ENCODE measurements at places on chromosomes 4 and X.

DNA sequence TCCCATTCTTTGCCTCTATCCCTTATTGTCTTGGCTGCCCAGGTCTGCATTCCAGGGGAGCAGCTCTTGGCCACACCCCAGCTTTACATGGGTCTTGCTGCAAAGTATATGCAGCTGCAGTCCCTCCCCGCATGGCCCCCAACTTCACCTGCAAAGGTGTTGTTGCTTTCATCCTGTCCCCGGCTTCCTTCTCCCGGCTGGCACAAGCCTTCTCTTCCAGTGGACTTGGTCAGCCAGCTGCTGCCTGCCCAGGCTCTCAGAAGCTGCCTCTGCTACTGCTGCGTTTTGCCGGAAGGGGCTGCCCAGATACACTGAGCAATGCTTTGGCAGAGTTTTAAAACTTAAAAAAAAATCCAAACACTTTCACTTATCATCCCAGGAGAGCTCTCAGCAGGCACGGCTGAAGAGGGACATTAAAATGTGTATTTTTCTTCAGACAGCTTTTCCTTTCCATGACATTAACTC, 121.2 kb upstream of the PDLIM3 start:
- no peak for DNase-seq

DNA sequence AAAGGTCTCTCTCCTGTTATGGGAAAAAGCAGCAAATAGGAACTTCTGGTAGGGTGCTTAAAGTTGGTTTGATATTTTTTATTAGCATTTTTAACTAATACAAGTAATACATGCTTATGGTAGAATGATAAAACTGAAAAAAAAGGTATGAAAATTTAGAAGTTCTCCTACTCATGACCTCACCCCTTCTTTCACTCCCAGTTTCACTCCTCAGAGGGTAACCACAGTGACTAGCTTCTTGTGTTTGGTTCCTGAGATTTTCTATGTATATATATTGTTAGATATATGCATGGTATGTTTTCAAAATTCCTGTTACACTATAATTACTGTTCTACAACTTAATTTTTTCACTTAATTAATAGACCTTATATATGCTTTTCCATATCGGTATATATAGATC, 66.5 kb downstream of the AR start:
- DNase-seq = no peak

DNA sequence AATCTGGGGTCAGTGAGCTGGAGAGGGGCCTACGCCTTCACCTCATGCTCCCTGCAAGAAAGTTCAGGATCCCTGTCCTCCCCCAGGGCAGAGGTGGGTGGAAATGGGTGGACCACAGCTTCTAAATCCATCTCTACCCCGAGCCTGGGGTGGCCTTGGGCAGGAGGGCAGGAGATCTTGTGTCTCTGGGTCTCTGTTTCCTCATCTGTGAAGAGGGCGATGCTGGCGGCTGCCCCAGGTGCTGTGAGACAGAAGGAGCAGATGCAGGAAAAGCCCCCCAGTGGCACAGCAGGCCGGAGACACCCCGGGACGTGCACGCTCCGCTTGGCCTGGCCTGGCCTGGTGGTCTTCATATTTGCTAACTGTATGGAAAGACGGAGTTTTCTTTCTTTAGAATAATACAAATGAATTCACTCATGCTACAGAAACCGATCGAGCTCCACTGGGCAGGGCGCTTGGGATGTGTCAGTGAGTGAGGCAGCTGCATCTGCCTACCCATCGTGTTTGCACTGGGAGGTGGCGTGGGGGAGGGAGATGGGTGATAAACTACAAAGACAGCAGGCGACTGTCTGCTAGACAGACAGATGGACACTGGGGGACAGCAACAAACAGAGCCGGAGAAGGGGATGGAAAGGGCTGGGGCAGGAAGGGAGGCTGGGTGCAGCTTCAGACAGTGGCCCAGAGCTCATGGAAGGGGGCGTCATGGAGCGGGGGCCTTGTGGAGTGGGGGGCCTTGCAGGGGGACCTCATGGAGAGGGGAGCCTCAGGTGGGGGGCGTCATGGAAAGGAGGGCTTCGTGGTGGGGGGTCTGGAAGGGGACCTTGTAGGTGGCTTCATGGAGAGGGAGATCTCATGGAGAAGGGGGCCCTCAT, 136.2 kb downstream of the CPZ start:
- DNase-seq = no peak

DNA sequence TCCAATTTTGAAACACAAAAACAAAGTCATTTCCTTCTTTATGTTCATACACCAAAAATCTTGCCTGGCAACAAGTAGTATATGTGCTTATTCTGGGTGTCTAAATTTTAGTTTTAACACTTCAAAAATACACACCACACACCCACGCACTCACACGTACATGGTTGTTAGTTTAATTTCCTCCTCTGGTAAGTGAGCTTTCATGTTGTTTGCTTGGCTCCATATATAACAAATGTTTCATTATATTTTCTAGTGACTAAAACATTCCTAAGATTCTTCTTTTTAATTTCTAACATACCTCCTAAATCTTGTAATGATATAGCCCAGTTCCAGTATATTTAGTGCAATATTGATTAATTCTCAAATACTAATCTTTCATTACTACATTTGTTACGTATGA, 80.9 kb downstream of the PRDM5 start:
- no peak for DNase-seq

GRCh38 chr4:164725066-164725465, 28.9 kb upstream of the SMIM31 start:
- no peak for DNase-seq

DNA sequence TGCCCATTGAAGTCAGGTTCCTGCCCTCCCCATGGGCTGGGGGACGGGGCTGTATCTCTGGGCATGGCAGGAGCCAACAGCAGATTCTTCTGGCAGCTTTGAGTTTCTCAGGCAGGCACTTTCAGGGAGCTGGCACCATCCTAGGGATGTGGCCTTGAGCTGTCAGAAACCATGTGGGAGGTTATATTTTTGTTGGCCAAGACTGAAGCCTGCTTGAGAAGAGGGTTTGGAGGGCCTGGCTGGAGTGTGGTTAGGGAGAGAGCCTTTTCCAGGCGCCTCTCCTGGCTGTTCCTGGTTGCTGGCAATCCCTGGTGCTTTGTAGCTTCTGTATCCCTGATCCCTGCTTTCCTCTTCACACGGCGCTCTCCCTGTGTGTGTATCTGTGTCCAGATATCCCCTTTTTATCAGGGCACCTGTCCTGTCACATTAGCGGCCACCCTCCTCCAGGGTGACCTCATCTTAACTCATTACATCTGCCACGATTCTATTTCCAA, 30.6 kb upstream of the SORCS2 start:
- no peak for DNase-seq

GRCh38 chrX:119757979-119758730, at the start of gene SOWAHD:
Gene SOWAHD, plus strand, starts transcription at chrX:119758588. Its CDS starts 80 bp downstream, at chrX:119758668.
- no peak for DNase-seq

GRCh38 chr4:1492142-1492457, 85.9 kb upstream of the NKX1-1 start:
- DNase-seq = no peak

- DNase-seq = no peak
These were observed 154.0 kb downstream of the GRIA3 start for GRCh38 chrX:123337886-123338639.

DNA sequence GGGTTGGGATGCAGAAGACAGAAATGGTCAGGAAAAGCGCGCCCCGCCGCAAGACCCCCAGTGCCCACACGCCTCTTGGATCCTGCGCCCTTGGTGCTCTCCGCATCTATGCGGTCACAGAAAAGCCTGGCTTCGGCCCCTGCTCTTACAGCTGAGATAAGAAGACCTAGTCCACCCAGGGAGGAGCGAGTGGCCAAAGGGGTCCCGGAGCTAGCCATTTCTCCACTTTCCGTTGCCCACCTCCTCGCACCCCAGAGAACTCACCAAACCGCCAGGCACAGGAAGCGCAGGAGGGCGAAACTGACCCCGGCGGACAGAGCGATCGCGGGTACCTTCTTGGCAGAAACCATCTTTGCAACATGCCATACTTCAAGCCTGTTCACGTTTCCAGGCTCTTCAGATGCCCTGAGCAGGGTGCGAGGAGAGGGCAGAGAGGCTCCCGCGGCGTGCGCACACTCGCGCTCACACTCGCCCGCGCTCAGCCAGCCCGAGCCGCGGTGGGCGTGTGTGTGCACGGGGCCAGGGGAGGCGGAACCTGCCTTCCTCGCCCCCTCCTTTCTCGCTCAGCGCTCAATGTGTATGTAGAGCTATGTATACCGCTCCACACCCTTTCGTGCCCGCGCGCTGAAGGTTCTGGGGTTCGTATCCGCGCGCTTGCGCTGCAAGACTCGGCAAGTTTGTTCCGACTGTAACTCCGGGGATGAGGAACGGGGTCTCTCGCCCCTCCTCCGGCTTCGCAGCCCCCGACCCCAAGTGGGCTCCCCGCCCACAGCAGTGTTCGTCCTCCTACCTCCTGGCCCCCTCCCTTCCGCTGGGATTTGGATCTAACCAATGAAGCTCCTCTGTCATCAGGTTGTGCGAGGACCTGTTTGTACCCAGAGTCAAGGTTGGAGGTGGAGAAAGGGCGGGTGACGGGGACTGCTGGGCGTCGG, at the start of gene GABRA4:
GABRA4 (minus strand) TSS at position 507 of the 932 bp plus-strand sequence; CDS start at position 350, 157 bp downstream.
- DNase-seq = no peak

DNA sequence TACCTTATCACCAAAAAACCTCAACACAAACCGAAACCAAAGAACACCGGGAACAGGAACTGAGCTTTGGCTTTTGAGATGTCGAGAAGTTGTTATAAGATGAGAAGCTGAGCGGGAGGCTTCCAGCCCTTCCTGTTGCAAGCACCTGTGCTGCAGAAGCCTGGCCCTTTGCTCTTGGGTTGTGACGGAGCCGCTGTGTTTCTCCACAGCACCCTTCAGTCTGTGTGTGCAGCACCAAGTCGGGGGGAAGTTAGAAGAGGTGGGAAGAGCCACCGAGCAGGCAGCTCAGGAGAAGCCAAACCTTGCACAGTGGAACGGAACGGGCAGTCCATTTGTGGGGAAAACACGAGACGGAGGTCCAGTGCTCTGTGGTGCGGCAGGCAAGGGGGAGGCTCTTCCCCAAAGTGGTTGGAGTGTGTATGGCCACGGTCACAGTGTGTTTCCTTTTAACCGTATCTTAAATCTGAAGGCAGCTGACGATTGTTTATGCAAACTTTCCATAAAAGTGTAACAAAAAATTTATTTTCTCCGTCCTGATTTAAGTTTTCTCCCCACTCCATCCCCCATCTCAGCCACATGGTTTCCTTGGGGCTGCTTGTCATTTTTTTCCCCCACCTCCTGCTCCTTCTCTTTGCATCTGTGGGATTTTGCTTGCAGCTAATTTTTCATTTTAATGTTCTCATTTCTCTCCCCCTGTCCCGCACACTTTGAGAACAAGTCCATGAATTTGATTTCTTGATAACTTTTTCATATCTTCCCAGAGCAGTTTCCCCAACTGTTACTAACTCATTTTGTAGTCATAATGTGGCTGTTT, 123.7 kb downstream of the STOX2 start:
- DNase-seq = no peak

- DNase-seq = no peak
These were observed 305.3 kb downstream of the TRIML1 start for GRCh38 chr4:188444500-188444899.

DNA sequence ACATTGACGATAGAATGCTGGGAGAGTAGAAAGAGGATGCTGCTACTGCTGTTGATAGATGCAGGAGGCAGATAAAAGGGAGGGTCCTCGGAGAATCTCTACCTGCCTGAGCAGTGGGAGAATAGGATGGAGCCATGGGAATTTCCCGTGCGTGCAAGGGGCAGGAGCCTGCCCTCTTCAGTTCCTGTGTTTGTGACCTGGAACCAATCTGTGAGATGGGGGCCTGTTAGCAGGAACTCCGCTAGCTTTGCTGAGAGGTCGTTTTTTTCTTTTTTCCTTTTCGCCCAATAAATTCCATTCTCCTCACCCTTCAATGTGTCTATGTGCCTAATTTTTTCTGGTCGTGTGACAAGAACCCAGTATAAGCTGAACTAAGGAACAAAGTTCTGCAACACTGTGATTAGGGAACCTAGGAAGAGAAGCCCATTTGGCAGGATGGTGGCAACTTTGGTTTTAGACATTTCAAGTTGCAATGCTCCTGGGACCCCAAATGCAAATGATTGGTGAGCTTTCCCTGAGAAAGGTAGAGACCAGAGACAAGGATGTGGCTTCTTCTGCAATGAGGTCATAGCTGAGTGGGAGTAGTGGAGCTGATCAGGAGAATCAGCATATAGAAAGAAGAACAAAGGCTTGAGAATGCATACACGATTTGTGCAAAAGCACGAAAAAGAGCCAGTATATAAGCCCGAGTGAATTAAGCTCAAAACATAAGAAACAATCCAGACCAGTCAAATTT, 23.9 kb downstream of the SLC39A8 start:
- no peak for DNase-seq

GRCh38 chrX:139484591-139484990, 45.9 kb upstream of the F9 start:
- no peak for DNase-seq

DNA sequence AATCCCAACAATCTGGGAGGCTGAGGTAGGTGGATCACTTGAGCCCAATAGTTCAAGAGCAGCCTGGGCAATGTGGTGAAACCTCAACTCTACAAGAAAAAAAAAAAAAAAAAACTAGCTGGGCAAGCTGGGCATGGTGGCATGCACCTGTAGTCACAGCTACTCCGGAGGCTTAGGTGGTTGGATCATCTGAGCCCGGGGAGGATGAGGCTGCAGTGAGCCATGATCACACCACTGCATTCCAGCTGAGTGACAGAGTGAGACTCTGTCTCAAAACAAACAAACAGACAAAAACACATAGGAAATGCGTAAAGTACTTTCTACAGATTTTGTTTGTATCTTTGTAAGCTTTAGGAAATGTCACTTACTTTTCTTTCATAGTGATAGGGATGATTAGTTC, 307.2 kb upstream of the NR3C2 start:
- no peak for DNase-seq

DNA sequence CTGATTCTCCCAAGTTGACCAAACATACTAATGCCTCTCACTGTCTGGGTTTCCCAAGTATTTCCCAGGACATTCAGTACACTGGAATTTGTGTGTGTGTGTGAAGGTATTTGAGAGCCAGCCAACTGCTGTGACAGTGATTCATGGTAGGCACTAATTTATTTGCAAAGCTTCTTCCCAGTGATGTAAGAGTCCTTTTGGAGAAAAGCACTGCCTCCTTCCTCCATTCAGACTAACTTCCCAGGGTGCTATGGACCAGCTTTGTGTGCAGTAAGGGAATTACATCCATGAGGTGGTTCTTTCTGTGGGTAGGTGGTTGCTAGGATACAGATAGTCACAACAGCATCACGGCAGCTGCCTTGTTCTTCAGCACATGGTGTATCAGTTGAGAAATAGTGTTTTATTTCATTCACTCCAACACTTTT, 8.7 kb downstream of the EGF start:
- DNase-seq = no peak

GRCh38 chr4:88526221-88526815, 2.7 kb upstream of the PYURF start:
- DNase-seq = no peak
